ENCODE measurements at places on chromosomes 12 and 14.

DNA sequence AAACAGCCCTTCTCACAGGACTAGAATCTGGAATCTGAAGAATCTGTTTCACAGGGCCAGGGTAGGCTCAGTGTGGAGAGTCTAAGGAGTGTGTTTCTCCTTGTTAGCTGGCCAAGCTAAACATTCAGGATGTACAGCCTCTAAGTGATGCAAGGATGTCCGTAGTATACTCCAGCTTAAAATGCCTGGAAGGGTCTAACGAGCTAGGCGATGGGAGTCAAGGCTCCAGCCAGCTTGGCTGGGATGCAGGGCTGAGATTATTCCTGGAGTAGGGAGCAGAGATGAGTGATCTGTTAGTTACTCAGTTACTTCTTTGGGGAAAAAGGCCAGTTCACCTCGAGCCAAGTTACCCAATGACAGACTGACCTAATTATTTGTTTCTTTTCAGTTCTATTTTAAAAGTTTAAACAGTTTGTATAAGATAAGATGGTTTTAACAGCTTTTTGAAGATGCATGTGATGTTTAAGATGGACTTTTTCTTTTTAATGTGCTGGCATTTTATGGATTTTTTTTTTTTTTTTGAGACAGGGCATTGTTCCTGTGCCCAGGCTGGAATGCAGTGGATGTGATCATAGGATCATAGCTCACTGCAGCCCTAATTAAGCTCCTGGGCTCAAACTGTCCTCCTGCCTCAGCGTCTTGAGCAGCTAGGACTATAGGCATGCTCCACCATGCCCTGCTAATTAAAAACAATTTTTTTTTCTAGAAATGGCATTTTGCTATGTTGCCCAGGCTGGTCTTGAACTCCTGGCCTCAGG lies 41.1 kb downstream of the SYNE2 start:
- no peak for DNase-seq

- no peak for DNase-seq
These were observed 142.3 kb downstream of the PCNX1 start for GRCh38 chr14:71049435-71050133.

GRCh38 chr14:104724981-104725771 lies 1.1 kb downstream of the ADSS1 start:
- DNase-seq = no peak

- DNase-seq = no peak
These were observed 192.8 kb downstream of the BCL11B start for GRCh38 chr14:99079061-99079727.

DNA sequence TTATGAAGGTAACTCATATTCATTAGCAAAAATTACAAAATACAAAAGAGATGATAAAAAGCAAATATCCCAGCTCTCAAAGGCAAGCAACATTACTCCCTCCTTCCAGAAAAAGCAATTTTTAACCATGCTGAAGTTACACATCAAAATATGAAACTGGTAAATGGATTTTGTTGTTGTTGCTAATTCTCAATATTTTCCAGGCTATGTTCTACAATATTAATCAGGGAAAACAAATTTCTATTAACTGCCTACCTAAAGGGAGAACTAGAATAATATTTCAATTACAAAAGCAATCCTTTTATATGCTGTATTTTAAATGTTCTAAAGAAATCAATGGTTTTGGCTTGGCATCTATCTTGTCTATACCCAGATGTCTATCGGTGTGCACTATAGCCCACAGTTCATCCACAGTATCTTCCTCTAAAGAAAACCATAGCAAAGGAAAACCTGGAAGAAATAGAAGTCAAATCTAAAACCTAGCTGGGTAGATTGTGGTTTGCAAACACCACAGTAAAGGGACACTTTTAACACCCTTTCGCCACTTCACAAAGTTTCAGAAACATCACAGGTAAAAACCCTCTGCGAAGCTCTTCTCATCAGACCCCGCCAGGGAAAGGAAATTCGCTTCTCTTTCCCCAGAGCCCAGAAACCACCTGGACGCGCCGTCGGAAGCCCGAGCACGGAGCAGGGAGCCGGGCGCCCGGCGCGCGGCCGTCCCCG lies 32.0 kb downstream of the TC2N start:
- no peak for DNase-seq

DNA sequence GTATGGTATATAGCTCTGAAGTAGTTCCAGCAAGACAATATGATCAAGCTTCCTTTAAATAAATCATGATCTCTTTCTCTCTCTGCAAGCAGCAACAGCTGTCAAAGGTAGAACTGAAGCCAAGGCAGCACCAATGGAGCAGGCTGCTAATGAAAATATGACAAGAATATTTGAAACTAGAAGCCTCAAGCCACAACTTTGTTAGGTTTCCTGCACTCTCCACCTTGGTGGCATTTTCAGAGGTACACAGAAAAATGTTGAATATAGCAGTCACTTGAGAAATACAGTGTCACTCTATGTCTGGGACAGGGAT lies 43.8 kb upstream of the PSMA6 start:
- no peak for DNase-seq

DNA sequence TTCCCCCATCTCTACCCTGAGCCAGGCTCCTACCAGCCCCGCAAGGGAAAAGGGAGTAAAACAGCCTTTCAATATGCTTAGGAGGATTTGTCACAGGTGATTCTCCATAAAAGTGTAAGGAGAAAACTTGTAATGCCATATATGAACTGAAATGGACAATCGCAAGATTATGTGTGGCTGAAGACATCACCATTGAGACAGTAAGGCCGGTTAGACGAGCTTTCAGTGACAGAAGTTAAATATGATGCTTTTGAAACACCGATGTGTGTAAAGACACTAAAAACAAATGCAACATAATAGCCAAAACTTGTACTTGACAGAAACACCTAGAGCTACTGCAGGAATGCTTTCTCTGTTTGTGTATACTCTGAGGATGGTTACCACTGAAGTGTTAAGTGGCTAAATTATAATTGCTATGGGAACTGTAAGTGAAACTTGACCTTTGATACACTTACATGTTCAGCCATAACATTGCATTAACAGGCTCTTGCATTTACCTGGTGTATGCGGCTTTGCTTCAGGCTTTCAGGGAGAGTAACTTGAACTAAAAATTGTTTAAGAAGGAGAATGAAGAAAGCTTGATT lies 42.3 kb downstream of the FAR2 start:
- no peak for DNase-seq

DNA sequence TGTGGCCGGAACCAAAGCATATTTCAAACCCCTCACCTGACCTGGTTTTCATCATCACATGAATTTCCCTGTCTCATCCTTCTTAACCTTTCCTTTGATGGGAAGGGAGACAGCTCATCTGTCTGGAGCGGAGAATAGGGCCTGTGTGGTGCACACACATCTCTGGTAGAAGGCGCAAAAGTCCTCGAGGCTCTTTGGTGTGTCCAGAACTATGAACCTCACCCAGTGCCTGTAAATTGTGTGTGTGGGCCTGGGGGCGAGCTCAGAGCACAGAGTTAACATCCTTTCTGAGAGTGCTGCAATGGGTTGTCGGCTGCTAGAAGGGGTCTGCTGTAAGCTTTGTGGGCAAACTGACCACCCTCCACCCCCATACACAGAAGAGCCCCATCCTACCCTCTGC lies 749 bp downstream of the GALNT6 start:
- no peak for DNase-seq

GRCh38 chr14:71181215-71182003 lies 274.1 kb downstream of the PCNX1 start:
- DNase-seq = no peak

DNA sequence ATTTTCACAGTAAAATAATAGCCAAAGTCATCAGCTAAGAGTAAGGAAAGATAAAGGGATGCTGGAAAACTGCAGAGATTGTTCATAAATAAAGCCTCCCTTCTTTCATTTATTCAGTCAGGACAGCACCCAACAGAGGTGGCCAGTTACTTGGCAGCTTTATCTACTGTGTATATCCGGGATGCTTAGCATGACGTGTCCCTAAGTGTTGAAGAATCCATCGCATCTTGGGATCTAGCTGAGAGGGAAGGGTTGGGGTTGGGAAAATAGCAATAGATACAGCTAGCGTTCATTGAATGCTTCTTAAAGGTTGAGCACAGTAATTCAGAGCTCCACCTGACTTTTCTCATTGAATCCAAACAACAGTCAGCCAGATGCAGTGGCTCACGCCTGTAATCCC lies 5.6 kb upstream of the ERBB3 start:
- DNase-seq = no peak

GRCh38 chr14:56952766-56953473 lies 142.6 kb upstream of the OTX2 start:
- no peak for DNase-seq

- DNase-seq = no peak
These were observed 456.6 kb upstream of the TMPO start for GRCh38 chr12:98058838-98059237.

GRCh38 chr14:68949601-68949965 lies 29.5 kb downstream of the ACTN1 start:
- DNase-seq = no peak

GRCh38 chr12:80491166-80491565 lies 47.1 kb downstream of the PTPRQ start:
- DNase-seq = no peak

- DNase-seq = no peak
These were observed 87.8 kb upstream of the GZMB start for GRCh38 chr14:24721775-24722174.

DNA sequence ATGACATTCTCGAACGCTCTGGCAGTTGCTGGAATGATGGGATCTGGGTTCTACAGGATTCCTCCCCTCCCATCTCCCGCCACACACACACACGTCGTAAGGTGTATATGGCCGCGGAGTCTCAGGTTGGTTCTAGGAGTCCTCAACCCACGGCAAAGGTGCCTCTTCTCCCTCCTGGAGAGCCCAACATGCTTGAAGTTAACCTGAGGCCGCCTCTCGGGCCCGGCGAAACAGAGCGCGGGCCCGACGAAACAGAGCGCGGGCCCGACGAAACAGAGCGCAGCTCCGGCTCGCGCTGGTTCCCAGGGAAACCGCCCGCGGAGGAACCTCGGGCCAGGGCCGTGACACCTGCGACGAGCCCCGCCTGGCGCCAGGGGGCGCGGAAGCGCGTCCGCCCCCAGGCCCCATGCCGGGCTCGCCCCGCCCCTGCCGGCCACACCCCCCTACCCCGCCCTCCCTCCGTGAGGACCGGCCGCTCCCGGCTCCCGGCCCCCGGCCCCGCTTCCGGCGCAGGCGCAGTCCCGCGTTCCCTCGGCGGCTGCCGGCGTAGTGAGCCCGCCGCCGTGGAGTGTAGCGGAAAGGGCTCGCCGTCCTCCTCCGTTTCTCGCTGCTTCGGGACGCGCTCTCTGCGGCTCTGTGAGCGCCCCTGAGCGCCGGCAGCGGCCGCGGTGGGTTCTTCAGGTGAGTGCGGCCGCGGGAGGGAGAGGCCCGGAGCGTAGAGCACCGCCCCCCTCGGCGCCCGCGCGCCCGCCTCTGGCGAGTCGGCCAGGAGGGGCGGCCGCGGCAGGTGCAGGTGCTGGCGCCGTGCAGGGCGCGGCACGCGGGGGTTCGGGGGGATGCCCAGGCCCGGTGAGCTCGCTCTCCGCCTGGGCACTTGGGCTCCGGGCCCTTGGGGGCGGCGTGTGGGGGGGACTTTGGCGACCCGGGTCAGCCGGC lies at the start of gene RAB3IP:
Gene RAB3IP, plus strand, starts transcription at position 510 of the 936 bp plus-strand sequence. CDS start 16,549 bp downstream, outside the sequence.
- DNase-seq = peak; percentile 96

DNA sequence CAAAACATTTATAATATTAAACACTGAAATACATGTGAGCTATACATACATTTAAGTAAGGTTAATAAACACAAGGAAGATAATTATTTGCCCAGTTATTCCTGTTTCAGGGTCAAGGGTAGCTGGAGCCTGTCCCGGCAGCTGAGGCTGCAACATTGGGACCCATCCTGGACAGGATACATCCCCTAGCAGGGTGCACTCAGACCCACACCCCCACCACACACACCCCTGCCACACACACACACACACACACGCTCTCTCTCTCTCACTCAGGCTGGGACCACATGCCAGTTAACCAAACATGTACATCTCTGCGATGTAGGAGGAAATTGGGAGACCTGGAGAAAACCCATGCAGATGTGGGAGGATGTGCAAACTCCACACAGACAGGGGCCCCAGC lies 112.6 kb upstream of the TMCC3 start:
- DNase-seq = no peak

DNA sequence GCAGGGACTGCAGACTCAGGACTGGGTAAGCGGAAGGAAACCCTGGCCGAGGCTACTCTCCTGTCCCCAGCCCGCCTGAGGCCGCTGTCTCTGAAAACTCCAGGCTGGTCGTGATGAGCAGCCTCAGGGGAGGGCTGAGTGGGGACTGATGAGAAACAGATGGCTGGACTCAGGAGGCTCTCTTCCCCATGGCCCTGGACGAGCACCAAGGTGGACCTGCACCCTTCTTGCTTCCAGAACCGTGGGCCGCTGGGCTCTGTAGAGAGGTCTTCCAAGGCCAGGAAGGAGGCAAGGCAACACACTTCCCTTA lies 1.1 kb downstream of the TEX22 start:
- no peak for DNase-seq

DNA sequence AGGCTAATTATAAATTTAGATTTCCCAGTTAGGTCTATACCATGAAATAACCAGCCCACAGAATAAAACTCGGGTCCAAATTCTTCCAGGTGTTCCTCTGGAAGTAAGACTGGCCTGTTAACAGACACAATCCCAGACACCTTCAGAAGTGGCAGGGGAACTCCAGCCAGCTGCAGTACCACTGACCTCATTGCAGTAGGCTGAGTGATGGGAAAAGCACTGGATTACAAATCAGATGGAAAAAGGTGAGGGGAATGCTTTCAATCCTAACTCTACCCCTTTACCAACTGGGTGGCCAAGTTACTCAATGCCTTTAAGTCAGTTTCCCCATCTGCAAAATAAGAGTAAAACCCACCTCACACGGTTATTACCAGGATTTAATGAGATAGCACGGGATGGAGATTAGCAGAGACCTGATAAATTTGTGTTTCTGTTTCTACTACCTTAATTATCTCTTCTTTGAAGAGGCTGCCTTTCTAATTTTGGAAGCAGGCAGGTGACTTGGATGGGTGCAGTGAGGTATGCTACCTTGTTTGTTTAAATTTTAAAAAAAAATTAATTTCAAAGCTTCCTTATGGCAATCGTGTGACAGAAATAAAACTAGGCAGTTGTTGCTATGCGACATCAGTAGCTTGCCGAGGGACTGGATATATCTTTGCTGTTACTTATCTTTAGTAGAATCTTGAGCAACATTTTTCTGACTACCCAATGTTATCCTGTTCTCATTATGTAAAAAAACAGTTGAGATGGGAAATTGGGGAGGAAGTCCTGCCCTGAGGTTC lies 167.3 kb upstream of the GRIN2B start:
- no peak for DNase-seq

DNA sequence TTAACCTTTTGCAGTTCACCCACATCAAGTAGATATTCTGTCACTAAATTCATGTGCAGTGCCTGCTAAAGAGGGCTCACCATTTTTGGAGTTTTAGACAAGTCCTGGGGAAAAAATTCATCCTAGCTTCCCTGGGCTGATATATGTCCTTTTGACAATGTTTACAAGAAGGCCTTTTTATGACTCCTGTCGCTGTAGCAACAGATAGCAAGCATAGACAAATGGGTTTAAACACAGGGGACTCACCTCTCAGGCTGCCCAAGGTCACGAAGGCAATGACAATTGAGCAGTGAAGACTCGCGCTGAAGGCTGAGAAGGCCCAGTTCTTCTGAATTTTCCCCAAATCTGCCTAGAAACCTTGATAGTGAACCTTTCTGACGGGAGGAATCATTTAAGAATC lies 150.7 kb upstream of the CPM start:
- DNase-seq = no peak

Measured in frontal cortex (tissue), 4 donors.